ELR (cell line): ENCODE measurements at places on chromosomes 1 and 21.
A peak's percentile ranks its signal among the peaks of the same experiment; 100 is the strongest.

DNA sequence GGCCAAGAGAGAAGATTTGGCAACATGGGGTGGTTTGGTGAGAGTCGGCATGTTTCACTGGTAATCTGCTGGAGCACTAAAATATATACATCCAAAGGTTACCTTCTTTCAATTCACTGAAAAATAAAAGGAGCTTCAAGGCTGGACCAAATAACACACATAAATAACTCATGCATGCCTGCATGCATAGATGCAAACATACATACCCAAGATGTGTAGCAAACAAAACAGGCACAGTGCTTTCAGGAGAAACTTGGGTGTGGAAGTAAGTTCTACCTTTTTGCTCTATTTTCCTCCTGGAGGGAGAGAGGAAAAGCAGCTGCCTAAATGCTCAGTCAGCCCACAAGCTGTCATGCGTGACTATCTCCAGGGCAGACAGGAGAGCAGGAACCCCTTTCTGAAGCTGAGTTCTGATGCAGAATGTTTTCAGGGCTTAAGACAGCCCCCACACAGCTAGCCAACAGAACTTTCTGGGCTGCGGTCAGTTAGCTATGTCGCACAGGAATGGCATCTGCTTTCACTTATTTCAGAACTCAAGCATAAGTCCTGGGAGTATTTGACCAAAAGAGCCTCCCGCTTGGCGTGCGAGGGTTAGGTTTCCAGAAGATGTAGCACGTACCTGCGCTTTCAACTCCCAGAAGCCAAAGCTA, 166.2 kb downstream of the TOMM20 start:
- DNase-seq, result peak; percentile 97

DNA sequence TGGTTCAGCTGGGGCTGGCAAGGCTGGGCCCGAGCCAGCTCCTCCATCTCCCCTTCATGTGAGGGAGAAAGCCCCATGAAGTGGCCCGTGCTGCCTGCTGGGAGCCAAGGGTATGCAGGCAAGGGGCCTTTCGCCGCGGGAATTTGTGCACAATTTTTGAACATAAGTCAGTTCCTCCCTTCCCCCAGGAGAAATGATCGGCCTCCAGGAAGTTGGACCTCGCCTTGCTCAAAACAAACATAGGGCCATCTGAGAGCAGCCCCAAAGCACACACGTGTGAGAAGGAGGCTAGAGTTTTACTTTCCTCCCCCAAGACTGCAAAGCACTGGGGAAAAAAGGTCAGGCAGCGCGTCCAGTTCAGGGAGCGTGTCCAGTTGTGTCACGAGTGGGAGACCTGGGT, 64.7 kb downstream of the PRDM16 start:
- DNase-seq, result no peak

DNA sequence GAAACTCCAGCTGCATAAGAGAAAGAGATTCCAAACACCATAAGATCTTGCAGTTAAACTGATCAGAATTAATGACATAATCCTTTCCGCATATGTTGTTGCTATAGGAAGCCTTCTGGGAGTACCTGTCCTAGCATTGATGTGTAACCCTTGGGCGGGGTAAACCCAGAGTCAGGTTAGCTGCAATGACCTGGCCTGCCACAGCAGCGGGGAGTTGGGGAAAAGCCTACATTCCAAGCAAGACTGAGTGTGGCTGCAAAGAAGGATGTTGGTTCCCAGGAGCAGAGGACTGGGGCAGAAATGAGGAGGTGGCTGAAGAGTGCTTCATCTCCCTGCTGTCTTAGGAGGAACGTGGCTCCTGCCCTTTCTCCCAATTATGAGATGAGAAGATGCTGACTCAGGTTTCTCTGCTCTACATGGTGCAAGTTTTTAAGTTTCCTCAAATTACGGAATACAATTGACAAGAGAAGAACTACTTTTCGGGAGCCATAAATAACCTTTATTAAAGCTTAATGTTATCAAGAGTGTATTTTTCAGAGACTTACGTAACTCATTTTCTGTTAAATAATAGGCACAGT, 142.1 kb downstream of the RYR2 start:
- DNase-seq, result no peak

- no peak for DNase-seq
Measured at GRCh38 chr1:225498549-225499136, 70.8 kb upstream of the LBR start.

- peak; percentile 38 for DNase-seq
Measured at GRCh38 chr1:150562446-150563339, 13.5 kb downstream of the ADAMTSL4 start.

GRCh38 chr1:53583021-53583867, 124.0 kb downstream of the DMRTB1 start:
- no peak for DNase-seq
